Ecto neural progenitor cell (in vitro differentiated cells): ENCODE measurements at places on chromosomes 2 and 18.

DNA sequence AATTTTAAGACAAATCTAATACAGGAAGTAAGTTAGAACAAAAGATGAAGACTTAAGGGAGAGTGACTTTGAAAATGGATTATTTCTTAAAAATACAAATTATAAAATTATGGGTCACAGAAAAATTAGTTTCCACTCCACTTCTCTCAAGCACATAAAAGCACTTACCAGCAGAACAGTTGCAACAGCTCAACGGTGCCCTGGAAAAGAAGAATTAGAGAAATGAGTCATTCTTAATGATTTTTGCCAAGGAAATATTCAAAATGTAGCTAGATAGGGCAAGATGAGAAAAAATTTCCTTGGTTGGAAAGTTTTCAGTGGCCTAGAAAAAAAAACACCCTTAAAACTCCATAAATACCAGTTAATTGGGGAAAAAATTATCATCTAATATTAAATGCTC lies 2185.6 kb upstream of the CELF4 start:
- no peak for DNase-seq

DNA sequence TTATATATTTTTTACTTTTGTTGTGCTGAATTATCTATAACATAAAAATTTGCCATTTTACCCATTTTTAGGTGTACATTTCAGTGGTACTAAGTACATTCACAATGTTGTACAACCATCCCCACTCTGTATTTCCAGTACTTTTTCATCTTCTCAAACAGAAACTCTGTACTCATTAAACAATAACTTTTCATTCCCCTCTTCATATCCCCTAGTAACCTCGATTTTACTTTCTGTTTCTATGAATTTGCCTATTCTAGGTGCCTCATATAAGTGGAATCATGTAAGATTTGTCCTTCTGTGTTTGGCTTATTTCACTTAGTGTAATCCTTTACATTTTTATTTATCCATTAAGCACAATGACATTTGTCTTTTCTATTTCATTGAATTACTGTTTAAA lies 51.3 kb downstream of the GTF2A1L start:
- no peak for DNase-seq

- no peak for DNase-seq
Measured at GRCh38 chr2:8306530-8307351, 375.1 kb upstream of the ID2 start.

GRCh38 chr2:56739413-56739812 lies 555.6 kb downstream of the CCDC85A start:
- no peak for DNase-seq

DNA sequence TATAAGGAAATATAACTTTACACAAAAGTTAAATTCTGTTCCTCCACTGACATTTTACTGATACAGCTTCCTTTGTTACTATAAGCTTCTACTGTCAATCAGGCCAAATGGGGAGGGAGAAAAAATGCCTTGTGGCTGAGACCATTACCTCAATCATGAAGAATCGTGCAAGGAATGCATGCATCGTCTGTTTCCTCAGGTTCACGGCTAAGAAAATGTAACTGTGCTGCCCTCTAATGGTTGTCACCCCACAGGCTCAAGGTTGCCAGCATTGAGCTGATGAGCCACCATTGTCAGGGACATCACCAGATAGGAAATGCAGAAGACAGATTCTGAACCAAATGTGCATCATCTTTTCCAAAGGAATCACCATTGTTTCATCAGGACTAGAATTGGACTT lies 426.9 kb downstream of the CDH2 start:
- DNase-seq, result no peak

DNA sequence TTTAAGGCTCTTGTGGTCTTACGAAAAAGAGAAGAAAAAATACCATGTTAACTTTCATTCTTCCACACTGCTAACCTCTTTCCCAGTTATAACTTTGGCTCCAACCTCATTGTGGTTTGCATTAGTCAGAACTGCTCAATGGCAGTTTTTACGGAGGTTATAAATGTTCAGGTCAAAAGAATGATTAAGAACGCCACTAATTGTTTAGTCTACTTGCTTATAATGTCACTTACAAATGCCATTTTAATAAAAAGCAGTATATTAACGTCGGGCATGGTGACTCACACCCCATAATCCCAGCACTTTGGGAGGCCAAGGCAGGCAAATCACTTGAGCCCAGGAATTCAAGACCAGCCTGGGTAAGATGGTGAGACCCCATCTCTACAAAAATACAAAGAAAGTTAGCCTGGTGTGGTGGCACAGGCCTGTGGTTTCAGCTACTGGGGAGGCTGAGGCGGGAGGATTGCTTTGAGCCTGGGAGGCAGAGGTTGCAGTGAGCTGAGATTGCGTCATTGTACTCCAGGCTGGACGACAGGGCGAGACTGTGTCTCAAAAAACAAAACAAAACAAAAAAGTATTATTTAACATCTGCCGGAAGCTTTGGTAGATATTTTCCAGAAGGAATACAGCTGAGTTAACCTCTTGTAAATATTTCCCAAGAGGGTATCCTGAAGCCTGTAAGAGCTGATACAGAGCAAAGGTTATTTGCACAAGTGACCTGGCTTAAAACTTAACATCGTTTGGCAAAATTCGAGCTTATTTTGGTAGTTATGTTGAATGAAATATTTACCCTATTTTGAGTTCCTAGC lies 5.1 kb downstream of the AGPS start:
- DNase-seq, result no peak

- DNase-seq, result no peak
Measured at GRCh38 chr18:63917817-63918216, 10.1 kb downstream of the SERPINB10 start.

DNA sequence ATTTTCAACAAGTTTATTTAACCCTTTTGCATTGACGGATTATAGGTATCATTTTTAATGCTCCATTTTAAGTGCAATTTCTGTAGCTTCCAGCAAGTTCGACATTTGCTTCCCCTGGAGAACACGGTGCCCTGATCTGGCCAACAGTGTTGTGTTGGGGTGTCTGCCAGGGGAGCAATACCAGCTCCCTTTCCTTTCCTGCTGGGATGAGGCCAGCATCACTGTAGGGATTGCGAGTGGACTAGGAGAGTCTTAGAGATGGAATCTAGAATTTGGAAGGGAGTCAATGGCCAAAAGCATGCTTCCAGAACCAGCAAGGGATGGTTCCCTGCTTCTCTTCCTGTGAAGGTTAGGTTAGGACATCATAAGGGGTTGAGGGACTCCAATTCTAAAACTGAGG lies 135.2 kb downstream of the RTN4 start:
- no peak for DNase-seq

GRCh38 chr2:39728941-39729351 lies 50.1 kb downstream of the THUMPD2 start:
- DNase-seq, result peak; percentile 54

GRCh38 chr2:46988733-46989481 lies 73.3 kb upstream of the MCFD2 start:
- DNase-seq, result no peak

- no peak for DNase-seq
Measured at GRCh38 chr2:39875182-39875913, 96.3 kb upstream of the THUMPD2 start.

DNA sequence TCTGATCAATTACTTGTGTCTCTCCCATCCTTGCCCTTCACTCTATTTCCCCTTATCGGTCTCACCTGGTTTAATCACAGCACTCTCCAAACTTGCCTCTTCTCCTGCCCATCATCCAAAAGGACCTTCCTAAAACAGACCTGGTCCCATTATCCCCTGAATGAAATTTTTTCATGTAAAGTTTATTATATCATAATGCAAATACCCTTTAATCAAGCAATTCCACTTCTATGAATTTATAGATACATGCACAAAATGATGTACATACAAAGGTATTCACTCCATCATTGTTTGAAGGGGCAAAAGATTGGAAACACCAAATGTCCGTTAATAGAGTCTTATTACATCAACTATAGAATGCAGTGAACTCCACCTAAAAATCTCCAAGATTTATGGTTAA lies 88.1 kb upstream of the PKDCC start:
- DNase-seq, result no peak

GRCh38 chr2:48183991-48184390 lies 277.7 kb upstream of the FBXO11 start:
- no peak for DNase-seq

DNA sequence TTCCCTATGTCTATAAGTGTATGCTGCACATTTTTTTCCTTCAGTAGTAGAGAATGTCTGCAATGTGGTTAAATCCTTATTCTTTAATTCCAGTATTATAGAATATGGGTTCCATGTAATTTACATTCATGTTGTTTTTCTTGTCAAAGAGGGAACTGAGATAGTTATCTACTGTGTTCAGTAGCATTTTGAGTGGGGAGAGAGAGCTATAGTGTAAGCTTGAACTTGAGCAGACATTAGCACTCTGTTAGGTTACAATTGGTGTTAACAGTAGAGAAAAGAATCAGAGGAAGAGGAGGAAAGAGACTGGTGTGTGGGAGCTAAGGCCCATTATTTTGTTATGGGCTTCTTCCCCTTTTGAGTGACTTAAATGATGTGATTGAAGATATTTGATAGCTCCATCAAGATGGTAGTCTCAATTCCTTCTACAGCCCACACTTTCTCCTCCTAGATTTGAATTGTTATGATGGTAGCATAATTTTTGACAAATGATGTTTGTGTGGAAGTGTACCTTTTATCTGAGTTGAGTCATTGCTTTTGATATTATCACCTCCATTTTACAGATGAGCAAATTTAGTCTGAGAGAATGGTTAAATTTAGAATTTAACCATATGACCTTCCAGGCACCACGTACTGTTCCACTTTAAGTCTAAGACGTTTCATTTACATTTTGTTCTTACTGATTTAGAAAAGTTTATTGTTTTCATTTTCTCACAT lies 71.3 kb downstream of the FMNL2 start:
- no peak for DNase-seq

- DNase-seq, result no peak
Measured at GRCh38 chr2:119149611-119150010, 8.9 kb downstream of the C1QL2 start.

- DNase-seq, result no peak
Measured at GRCh38 chr2:165609672-165610071, 140.2 kb downstream of the CSRNP3 start.

DNA sequence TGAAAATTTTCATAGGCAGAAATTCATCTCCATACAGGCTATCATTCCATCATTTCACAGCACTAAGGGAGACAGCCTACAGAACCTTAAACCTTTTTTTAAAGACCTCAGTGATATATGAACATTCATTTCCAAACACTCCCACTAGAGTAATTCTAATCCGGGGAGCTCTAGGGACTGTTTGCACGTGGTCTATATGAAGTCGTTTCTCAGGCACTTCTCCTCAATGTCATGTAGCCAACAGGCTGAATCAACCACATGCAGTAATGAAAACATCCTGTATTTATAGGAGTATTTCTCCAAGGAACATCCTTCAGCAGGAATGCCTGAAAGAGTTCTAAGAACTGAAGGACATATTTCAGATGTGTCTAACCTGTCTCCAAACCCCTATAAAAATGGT lies 97.3 kb upstream of the CREB1 start:
- no peak for DNase-seq

- no peak for DNase-seq
Measured at GRCh38 chr18:79555885-79556284, 123.7 kb upstream of the CTDP1 start.

DNA sequence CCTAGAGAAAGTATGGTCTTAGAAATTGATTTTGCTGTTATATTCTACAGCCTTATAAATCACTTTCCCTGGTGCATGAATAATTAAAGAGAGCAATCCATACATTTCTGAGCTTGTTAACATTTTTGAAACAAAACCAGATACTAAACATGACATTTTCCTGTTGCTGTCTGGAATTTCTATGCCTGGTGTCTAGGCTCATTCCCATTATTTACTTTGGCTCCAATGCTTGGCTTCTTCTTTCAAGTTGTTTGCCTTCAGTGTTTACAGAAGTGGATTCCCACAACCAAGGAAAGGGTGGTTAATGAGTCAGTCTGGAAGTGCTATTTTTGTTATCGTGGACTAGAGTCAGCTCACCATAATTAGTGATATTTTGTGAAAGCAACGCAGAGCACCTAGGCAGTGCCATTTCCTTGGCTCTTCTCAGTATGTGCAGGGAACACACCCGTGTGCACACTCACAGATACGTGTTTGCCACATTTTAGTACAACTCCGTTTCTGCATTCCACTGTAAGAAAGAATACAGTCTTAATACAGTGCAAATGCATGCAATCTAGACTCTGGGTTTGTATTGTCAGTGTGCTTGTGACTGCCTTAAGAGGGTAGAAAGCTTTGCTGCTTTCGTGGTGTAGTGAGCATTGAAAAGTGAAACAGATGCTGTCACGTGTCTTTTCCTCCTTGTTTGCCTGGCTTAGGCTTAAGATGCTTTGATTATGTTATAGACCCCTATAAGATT lies 185.0 kb upstream of the RASGRP3 start:
- DNase-seq, result no peak

- DNase-seq, result no peak
Measured at GRCh38 chr2:235025800-235026536, 74.2 kb downstream of the SH3BP4 start.

- no peak for DNase-seq
Measured at GRCh38 chr2:181404472-181404871, 52.7 kb upstream of the ITGA4 start.

- DNase-seq, result no peak
Measured at GRCh38 chr18:495017-495416, 5.5 kb downstream of the COLEC12 start.

DNA sequence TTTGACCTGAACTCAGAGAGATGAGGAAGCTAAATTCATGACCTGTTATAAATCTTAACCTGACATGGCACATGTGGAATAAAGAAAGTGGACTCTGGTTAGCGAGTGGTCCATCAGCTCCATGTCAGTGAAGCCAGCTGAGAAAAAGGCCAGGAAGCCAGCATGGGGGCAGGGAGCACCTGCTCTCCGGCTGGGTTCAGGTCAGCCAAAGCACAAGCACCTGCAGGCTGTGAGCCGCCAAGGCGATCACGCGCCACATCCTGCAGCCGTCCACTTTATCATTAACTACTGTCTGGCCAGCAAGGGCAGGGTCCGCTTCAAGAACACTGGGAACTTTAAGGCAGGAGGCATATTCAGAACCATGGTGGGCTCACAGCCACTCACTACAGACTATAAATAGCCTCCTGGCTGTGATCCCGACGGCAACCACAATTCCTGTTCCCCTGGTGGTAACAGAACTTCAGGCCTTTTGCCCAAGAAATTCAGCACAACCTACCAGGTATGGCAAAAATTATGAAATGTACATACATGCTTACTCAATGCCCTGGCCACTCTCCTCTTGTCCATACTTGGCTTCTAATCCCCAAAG lies 35.5 kb downstream of the ACVR1 start:
- DNase-seq, result no peak

DNA sequence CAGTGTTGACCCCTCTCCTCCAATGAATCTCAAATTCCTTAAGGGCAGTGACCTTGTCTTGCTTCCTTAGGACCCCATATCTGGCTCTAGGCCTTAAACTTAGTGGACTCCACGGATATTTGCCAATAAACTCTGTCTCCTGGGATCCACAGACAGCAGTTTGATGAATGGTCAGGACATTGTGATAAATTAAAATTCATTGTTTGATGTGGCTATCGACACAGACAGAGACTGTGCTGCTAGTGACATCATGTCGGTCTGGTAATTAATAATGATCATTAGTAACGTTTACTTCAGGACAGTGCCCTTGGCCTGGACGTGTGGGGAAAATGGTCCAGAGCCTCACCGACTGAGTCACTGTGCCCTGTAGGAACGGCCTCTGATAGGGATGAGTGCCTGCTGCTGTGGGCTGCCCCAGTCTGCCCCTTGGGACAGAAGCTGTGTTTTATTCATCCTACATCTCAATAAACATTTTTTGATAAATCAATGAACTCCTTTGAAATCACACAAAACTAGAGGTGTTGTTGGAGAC lies 5.2 kb upstream of the SLC35F6 start:
- no peak for DNase-seq
